ENCODE measurements at places on chromosomes 16 and 17.
A peak's percentile ranks its signal among the peaks of the same experiment; 100 is the strongest.

DNA sequence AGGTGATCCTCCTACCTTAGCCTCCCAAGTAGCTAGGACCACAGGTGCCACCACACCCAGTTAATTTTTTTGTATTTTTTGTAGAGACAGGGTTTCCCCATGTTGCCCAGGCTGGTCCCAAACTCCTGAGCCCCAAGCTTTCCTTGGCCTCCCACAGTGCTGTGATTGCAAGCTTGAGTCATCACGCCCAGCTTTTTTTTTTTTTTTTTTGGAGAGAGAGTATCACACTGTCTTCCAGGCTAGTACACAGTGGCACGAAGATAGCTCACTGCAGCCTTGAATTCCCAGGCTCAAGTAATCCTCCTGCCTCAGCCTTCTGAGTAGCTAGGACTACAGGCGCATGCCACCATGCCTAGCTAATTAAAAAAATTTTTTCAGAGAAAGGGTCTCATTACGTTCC, 27.2 kb downstream of the HEATR9 start:
- no peak for DNase-seq

- DNase-seq: no peak
Measured at GRCh38 chr17:16258901-16259300, 41.9 kb downstream of the PIGL start.

DNA sequence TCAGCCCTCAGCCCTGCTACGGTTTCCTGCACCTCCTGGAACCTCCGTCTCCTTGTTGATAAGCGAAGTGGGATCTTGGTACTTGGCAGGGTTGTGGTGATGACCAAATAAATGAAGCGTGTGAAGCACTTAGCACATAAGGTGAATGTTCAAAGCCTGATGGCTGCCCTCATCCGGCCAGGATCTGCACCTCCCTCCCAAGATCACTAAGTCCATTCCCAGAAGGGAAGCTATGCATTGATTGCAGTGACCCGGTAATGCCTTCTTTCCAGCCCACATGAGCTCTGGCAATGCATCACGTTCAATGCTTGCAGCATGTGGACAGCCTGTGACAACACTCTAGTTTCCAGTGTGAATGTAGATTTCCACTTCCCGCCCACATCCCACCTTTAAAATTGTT, 24.9 kb upstream of the RHOT1 start:
- DNase-seq: no peak

- DNase-seq: no peak
Measured at GRCh38 chr17:71798701-71799100, 322.1 kb upstream of the SOX9 start.

DNA sequence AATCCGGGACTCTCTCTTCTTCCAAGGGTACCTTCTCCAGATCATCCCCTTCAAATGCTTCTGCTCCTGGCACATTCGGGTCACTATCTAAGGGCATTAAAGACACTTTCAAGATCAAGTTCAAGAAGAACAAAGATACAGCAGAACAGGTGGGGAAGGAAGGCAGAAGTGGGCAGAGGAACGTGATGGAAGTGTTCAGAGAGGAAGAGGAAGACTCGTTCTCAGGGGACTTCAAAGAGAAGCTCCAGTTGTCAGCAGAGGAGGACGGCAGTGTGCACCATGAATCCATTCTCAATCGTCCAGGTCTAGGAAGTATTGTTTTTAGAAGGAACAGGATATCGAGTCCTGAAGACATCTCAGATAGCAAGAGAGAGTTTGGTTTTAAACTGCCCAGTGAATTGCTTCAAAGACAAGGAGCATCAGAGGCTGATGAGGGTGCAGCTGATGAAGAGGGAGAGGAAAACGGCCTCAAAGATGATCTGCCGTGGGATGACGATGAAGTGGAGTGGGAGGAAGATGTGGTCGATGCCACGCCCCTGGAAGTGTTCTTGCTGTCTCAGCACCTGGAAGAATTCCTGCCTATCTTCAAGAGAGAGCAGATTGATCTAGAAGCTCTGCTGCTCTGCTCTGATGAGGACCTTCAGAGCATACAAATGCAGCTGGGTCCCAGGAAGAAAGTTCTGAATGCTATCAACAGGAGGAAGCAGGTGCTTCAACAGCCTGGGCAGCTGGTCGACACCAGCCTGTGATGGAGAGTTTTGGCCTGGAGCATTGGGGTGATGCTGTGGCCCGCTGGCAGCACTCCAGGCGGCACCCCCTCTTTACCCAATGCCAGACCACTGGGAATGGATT, 16.8 kb downstream of the ANKS4B start:
- no peak for DNase-seq

GRCh38 chr16:57798267-57798810, 4.0 kb downstream of the KIFC3 start:
- DNase-seq: no peak

GRCh38 chr16:23225634-23226033, 43.1 kb downstream of the SCNN1G start:
- DNase-seq: no peak

DNA sequence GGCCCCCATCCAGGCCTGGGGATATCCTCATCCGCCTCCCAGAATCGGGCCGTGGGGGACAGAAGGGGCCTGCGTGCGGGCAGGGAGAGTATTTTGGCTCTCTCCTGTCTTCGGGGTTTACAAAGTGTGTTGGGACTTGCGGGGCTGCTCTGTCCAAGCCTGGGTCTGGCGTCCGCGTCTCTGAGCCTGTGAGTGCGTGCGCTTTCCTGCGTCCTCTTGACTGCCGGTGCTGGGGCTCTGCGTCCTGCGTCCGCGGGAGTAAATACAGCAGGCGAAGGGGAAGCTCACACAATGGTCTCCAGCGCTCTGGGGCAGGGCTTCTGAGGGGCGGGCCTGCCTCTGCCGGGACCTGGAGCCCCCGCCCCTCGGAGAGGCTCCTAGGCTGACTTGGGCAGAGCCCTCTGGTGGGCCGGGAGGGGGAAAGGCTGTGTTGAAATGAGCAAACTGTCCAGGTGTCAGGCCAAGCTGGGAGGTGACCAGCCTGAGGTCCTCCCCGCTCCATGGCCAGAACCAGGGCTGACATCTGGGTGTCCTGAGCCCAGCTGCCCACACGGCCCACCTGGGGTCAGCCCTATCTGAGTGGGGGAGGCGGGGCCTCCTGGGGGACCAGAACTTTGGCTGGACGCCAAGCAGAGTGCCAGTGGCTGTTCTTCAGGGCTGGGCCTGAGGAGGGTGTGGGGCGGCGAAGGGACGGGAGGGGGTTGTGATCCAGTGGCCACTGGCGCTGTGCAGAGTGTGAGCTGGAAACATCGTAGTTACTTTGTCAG, 233.6 kb downstream of the SEC14L1 start:
- peak; percentile 90 for DNase-seq

DNA sequence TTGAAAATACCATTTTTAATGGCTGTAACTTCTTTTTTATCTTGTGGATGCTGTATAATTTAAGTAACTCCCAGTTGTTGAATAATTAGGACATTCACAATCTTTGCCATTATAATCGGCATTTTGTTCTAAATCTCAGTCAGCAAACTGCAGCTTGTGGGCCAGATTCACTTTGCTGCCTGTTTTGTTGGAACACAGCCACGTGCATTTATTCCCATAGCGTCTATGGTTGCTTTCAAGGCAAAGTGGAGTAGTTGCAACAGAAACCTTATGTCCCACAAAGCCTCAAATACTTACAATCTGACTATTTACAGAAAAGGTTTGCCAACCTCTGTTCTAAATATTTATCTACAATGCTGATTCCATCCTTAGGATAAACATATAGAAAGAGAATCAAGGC, 39.2 kb upstream of the TMC5 start:
- no peak for DNase-seq

GRCh38 chr17:79668344-79669250, 57.7 kb upstream of the RBFOX3 start:
- peak; percentile 81 for DNase-seq

DNA sequence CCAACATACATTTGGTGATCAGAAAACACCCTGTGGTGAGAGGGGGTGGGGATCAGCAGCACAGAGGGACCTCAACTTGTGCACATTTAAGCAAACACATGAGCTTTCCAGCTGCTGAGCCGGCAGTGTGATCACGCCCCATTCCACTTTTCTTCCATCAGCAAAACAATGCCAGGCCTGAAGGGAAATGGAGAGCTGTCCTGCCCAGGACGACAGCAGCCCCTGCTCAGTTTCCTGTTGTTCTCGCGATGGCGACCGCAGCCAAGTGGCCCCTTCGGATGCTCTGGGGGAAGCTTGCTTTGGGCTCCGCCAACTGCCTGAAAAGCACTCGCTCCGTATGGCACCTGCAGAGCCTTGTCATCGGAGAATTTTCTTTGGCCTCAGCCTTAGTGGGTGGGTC, 272.3 kb downstream of the FOXL1 start:
- no peak for DNase-seq

DNA sequence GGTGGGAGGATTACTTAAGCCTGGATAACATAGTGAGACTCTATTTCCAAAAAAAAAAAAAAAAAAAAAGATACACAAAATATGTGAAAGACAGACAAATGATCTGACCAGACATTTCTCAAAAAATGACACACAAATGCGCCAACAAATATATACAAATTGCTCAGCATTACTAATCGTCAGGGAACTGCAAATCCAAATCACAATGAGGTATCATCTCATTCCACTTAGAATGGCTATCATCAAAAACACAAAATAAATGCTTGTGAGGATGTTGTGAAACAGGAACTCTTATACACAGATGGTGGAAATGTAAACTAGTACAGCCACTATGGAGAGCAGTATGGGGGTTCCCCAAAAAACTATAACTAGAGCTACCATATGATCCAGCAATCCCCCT, 62.4 kb downstream of the STX8 start:
- DNase-seq: no peak

GRCh38 chr17:15490634-15491261, 23.3 kb upstream of the CDRT4 start:
- DNase-seq: no peak

DNA sequence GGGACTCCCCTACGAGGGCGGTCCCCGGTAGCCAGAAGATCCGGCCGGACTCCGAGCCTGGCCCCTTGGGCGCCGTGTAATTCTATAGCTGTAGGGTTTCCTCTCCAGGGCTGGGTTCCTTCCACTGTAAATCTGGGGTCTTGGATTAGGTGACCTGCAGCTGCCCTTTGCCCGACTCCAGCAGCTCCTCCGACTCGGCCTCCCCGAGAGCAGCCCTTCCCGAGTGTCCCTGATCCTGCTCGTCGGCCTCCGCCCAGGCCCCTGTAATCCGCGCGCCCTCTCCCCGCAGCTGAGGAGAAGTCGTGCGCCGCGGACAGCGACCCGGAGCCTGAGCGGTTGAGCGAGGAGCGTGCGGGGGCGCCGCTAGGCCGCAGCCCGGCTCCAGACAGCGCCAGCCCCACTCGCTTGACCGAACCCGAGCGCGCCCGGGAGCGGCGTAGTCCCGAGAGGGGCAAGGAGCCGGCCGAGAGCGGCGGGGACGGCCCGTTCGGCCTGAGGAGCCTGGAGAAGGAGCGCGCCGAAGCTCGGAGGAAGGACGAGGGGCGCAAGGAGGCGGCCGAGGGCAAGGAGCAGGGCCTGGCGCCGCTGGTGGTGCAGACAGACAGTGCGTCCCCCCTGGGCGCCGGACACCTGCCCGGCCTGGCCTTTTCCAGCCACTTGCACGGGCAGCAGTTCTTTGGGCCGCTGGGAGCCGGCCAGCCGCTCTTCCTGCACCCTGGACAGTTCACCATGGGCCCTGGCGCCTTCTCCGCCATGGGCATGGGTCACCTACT, 5.5 kb downstream of the TBX2 start:
- DNase-seq: no peak

DNA sequence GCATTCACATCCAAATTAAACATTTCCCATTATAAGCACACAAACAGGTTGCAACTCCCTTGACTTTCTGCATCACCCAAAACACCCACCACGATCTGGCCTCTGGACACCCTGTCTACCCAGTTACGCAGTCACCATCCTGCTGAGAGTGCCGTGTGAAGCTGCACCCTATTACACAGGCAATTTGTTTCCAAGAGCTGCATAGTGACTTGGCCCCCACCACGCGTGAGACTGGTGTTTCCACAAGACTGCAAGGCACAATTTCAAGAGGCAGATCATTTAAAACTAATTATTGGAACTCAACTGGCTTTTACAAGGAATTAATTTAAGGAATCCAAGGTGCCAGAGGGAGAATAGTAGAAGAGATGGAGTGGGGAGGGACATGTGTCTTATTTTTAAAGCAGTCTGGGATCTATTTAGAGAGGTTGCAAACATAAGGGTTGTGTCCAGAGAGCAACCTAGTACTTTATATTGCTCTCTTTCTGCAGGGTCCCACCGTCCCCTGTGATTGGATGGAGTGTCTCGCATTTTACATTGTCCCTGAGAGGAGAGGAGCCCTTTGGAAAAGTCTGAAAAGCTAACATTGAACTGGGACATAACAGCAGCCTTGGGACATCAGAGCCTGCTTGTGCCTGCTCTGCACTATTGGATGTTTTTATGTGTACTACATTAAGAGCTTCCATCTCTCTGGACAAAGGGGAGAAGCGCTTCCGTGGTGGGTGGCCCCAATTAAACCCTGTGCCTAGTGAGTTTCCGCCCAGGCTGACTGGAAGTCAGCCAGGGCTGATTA, 8.7 kb upstream of the ADAMTS18 start:
- no peak for DNase-seq

- no peak for DNase-seq
Measured at GRCh38 chr16:800834-801511, 439 bp upstream of the GNG13 start.

DNA sequence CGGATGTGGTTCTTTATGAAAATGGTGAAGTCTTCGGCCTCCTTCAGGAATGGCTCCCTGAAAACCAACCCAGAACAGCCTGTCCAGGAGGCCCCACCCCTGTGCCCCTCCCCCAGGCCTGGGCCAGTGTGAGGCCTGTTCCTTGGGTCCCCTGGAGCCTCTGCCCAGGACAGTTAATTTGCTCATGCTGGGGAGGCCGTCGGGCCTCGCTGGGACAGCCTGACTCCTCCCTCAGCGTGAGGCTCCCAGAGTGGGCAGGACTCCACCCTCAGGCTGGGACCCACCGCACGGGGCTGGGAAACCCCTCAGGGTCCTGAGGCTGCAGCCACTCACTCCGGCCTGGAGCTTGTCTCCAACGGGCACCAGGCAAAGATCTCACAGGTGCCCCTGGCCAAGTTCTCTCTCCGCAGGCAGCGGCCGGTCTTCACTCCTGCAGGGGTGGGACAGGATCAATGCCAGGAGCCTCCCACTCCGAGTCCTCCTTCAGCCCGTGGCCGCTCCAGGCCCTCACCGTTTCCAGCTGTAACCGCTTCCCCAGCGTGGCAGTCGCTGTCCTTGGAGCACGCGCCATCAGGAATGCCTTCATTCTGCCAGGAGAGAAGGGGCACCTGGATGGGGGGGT, 5.8 kb downstream of the P2RX5 start:
- DNase-seq: no peak

GRCh38 chr17:71224824-71225575, 895.8 kb upstream of the SOX9 start:
- DNase-seq: no peak
